Activated CD4-positive, alpha-beta T cell treated with anti-CD3 and anti-CD28 coated beads, Interleukin-2, amount 50 U/mL, for 4 hours (primary cell): ENCODE measurements at places on chromosomes 3 and 15.

GRCh38 chr3:16802389-16802788 is 82.4 kb upstream of the PLCL2 start:
- no peak for DNase-seq

DNA sequence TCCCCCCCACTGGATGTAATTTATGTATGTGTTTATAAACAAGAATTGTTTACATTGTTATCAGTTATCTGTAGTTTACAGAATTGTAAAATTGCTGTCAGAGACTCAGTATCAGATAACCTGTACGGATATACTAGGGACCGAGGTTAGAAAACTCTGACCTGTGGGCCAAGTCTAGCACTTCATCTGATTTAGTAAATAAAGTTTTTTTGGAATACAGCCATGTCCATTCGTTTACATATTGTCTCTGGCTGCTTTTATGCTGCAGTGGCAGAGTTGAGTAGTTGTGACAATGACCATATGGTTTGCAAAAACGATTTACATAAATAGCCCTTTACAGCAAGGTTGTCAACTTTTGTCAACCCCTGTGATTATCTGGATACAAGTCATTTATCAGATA is 52.6 kb downstream of the LRRC28 start:
- DNase-seq = no peak

- no peak for DNase-seq
Measured at GRCh38 chr3:183377307-183377959, 51.0 kb downstream of the MCF2L2 start.

GRCh38 chr15:51884517-51885236 is 55.2 kb downstream of the TMOD3 start:
- DNase-seq = no peak

- DNase-seq = no peak
Measured at GRCh38 chr3:168467115-168467714, 371.5 kb upstream of the GOLIM4 start.

GRCh38 chr15:90291679-90292356 is 26.3 kb downstream of the NGRN start:
- no peak for DNase-seq

- no peak for DNase-seq
Measured at GRCh38 chr3:122271246-122271898, 53.7 kb upstream of the CSTA start.

DNA sequence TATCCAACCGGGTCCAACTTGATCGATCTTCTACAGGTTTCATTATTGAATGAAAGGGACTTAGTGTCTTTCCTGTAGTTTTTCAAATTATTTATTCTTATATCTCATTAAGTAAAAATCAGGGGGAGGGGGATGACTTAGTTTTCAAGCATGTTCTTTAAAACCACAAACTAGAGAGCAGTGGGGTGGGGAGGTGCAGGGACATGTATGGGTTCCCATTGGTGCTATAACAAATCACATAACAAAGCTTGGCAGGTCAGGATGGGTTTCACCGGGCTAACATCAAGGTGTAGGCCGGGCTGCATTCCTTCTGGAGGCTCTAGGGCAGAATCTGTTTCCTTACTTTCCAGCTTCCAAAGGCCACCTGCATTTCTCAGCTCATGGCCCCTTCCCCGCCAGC is 32.7 kb downstream of the CCNL1 start:
- no peak for DNase-seq

DNA sequence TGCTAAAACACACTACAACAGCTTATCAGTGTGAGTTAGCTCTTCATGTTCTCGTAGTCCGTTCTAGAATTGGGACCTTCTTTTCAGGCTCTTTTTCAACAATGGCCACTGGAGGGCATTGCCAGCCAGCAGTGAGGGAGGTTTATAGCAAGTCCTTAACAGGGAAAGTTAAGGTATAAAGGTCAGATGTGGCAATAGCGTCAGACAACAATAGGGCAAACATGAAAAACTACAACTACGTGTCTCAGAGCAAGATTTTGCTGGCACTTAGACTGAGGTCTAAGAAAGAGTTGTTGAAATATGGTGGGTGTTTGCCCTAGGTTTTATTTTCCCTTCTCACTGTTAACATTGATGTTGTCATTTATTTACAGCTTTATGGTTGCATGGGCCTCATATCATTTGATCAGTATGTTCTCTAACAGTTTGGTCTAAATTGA is 161.4 kb downstream of the GMNC start:
- no peak for DNase-seq

- no peak for DNase-seq
Measured at GRCh38 chr3:124826703-124827102, 60.5 kb downstream of the ITGB5 start.

GRCh38 chr3:184295771-184296170 is 3.3 kb upstream of the PSMD2 start:
- DNase-seq = no peak

GRCh38 chr3:143081844-143082778 is 37.5 kb upstream of the CHST2 start:
- no peak for DNase-seq

DNA sequence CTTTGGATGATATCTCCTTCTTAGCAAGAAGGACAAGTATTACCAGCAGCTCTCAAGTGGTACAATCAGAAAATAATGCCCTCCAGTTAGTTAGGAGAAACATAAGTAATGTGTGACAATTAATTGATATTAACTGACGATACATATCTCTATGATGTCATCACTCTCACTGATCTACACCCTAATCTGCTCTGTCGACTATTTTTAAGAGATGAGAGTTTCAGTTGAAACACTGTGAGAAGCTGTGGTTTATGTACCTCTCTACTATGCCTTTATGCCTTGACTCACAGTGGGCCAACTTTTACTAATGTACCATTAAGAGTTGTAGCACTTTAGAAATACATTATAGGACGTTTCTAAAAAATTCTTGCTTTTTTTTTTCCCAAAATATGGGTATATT is 8.6 kb downstream of the CEP152 start:
- DNase-seq = no peak

GRCh38 chr3:19738846-19739245 is 195.2 kb downstream of the EFHB start:
- DNase-seq = no peak

DNA sequence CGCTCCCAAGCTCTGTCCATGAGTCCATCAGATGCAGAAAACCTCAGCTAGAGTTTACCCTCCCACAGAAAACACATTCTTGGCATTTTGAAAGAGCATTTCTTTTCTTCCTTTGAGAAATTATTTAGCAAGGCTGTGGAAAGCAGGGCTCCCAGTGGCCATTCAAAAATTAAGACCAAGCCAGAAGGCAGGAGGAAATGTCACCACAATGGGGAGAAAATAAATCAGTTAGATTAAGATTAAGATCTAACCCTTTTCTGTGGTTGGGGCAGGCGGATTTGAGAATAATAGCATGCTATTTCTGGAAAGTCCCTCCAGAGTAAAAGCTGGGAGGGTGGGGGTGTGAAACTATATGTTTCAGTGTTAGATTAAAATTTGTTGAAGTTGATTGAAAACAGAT is 20.2 kb downstream of the LRIG1 start:
- peak; percentile 27 for DNase-seq

DNA sequence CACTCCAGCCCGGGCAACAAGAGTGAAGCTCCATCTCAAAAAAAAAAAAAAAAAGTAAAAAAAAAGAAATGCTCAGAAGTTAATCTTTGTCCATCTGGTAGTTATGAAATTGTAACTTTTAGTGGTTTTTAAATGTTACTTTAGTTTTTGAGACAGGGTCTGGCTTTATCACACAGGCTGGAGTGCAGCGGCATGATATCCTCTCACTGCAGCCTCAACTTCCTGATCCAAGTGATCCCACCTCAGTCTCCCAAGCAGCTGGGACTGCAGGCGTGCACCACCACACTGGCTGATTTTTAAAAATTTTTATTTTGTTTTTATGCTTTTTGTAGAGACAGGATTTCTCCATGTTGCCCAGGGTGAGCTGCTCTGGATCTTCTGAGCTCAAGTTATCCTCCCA is 1.3 kb downstream of the RNU5B-1 start:
- DNase-seq = no peak

GRCh38 chr3:108180194-108180593 is 42.0 kb downstream of the IFT57 start:
- DNase-seq = no peak

DNA sequence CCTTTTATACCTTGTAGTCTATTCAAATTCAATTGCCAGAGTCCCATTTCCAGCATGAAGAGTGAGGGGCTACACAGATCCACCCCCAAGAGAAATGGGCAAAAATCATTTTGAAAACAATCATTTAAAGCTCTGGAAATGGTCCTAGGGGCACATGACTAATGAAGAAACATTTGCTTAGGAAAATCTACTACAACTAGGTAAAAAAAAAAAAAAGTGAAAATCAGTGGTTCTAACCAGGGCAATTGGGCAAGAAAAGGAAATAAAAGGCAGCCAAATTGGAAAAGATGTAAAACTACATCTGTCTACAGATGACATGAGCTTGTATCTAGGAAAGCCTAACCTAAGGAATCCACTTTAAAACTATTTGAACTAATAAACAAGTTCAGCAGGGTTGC is 9.4 kb downstream of the IMPG2 start:
- DNase-seq = no peak

DNA sequence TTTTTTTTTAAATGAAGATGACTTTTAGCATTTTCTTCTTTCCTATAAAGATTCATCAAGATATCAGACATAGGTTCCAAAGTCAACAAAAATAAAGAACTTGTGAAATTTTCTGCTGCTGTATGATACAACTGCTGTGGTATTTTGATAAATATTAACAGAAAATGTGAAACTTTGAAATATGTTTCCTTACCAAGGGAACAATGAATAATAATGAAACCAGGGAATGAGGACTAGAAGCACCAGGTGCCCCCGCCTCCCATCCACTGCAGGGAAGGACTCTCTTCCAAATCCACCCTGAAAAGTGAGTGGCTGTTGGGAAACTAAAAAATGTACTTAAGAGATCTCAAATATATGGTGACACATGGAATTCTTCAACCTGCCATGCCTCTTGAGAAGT is 198.4 kb downstream of the FHIT start:
- DNase-seq = no peak
